ENCODE measurements at places on chromosomes 4 and X.

DNA sequence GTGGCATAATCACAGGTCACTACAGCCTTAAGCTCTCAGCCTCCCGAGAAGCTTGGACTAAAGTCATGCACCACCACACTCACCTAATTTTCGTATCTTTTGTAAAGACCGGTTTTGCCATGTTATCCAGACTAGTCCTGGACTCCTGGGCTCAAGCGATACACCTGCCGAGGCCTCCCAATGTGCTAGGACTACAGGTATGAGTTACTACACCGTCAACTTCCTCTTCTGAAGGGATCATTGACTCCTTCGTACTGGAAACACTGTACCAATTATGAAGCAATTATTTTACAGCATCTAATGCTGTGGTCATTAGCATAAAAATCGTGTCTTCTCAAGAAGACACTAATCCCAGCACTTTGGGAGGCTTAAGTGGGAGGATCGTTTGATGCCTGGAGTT lies 35.2 kb downstream of the PDS5A start:
- no peak for DNase-seq

- no peak for DNase-seq
Observed at GRCh38 chrX:2548711-2549423, 48.1 kb upstream of the DHRSX start.

GRCh38 chr4:4818415-4819212 lies 40.9 kb upstream of the MSX1 start:
- DNase-seq = no peak

DNA sequence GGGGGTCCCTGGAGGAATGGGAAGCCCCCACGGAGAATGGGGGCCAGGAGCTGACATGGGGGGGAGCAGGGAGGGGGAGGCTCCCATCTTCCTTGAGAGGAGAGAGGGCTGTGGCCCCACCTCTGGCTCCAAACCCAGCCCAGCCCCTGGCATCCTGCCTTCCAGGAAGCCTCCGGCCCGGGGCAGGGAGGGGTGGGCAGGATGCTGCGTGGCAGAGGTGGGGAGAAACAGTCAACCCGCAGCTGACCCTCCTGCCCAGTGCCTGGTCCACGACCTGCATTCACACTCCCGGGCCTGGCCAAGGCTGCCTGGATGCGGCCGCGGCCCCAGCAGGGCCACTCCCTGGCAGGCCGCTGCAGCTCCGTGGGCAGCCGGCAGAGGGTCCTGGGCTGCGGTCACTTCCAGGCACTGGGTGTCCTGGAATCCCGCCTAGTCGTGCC lies 39.0 kb downstream of the CPLX1 start:
- DNase-seq = no peak

GRCh38 chr4:11487139-11487538 lies 58.4 kb upstream of the HS3ST1 start:
- no peak for DNase-seq

DNA sequence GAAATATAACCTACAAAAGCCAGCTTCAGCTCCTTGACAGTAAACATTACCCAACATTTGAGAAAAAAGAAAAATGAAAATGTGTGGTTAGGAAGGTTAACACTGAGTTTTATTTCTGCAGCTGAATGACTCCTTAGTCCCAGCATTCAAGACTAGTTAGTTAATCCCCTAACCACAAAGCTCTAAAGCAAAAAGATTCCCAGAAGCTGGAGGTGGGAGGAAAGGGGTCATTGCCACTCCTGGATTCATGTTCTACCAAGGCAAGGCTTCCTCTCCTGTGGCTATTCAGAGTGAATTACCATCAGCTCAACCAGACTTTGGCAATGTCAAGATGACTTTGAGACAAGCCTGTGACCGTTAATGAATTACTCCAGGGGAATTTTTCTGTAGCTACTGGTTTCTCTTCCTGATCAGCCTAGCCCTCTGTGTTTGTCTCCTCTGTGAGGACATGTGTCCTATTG lies 63.6 kb downstream of the HADH start:
- no peak for DNase-seq

DNA sequence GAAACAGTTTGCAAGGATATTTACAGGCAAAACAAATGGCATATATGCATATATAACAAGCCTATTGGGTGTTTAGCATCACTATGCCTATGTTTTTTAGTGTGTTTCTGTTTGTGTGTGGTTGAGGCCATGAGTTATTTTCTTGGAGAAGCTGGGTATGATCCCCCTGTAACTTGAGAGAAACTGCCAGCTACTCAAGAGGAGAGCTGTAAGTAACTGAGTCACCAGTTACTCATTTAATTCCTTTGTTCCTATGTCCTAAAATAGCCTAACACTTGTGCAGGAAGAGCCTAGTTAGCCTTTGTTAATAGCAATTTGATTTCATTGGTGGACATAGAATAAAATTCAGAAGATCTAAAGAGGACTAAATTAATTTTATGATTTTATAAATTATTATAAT lies 79.1 kb downstream of the PWWP3B start:
- no peak for DNase-seq

- no peak for DNase-seq
Observed at GRCh38 chr4:3303565-3303824, 10.7 kb downstream of the RGS12 start.

- DNase-seq = no peak
Observed at GRCh38 chrX:44291468-44292092, 51.9 kb downstream of the EFHC2 start.

DNA sequence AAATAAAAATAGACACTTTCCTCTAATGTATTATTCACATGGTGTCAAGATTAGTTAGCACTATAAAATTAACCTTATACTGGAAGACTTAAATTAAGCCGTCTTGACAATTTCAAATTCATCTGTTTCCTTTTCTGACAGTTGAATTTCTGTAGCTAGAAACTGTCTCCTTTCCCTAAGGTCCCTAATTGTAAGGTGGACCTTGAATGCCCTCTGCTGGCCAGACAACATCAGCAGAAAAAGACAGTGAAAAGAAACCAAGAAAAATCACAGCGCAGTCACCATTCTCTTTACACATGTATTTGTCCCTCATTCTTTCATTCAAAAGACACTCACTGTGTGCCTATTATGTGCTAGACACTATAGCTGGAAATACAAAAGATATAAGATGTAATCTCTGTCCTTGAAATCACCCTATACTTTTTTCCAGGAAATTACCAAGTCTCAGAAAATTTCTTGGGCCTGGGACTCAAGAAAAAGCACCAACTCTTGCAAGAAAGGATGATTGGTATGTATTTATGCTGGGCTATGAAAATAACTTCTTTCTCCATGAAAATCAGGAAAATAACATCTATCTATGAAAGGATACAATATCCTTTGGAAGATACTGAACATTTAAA lies 32.7 kb upstream of the AMBN start:
- DNase-seq = peak; percentile 13

- DNase-seq = no peak
Observed at GRCh38 chr4:114272226-114272625, 292.8 kb upstream of the ARSJ start.

- DNase-seq = no peak
Observed at GRCh38 chr4:183129675-183130074, 30.6 kb downstream of the WWC2 start.

GRCh38 chr4:22428441-22428840 lies 87.4 kb downstream of the ADGRA3 start:
- no peak for DNase-seq

- DNase-seq = no peak
Observed at GRCh38 chr4:140856621-140857062, 100.5 kb upstream of the TBC1D9 start.

DNA sequence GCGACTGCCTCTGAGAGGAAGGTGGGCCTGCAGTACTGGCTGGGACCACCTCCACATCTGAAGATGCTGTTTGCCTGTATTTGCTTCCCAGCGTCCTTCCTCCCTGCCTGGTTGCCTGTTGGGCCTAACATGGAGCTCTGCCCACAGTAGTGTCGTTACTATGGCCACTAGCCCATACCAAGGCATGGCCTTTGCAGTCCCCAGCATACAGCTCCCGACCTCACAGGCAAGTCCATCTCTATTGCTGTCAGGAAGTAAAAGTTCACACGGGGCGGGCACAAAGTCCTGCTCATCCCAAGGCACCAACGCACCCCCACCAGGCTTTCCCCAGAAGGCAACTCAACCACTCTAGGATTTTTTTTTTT lies 71.6 kb downstream of the MAML3 start:
- DNase-seq = no peak

GRCh38 chr4:113409181-113409580 lies 352.4 kb downstream of the CAMK2D start:
- no peak for DNase-seq

DNA sequence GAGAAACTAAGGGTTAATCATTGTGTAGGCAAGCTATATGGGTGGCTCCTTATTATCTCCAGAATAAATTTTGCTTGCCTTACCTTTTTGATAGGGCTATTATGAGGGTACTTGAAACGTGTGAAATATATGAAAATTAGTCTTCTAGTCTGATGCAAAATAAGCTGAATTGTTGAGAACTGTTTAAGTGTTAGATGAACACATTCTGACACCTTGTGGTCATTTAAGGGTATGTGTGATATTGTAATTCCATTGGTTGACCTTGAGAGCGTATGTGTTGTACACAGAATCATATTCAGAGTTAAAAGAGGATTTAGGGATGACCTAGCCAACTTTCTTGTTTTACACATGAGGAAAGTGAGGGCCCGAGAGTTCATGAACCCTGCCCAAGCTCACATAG lies 44.6 kb upstream of the LINC00632 start:
- DNase-seq = no peak

- DNase-seq = no peak
Observed at GRCh38 chr4:123622572-123622971, 226.0 kb downstream of the SPRY1 start.

DNA sequence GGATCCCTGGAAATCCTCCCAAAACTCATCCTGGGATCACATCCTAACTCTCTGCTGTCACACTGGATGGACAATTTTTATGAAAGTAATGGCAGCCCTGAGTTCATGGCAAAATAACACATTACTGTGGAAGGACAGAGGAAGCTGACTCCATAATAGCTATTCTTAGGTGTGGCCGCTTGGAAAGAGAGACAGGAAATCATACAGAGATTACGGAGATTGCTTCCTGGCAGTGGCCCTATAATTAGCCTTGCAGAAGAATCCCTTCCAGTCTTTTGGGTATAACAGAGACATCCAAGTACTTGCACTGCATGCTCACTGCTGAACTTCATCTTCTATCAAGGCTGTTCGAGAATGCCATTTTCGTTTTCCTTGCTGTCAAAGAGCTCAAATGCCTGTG lies 133.1 kb upstream of the VCX start:
- DNase-seq = no peak

DNA sequence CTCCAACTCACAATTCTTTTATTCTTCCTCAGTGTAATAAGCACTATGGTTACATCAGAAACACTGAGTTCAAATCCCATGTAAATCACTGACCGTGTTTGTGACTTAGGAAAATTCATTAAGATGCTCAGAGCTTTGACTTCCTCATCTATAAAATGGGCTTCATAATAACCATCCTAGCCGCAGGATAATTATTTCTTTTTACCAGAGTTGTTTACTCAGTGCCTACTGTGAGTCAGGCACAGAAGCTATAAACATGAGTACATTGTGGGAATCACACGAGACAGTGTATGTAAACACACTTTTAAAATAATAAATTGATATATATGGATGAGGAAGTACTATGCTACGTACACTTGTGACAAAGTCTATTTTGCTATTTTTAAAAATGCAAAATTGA lies 296.3 kb upstream of the TENM3 start:
- DNase-seq = no peak

DNA sequence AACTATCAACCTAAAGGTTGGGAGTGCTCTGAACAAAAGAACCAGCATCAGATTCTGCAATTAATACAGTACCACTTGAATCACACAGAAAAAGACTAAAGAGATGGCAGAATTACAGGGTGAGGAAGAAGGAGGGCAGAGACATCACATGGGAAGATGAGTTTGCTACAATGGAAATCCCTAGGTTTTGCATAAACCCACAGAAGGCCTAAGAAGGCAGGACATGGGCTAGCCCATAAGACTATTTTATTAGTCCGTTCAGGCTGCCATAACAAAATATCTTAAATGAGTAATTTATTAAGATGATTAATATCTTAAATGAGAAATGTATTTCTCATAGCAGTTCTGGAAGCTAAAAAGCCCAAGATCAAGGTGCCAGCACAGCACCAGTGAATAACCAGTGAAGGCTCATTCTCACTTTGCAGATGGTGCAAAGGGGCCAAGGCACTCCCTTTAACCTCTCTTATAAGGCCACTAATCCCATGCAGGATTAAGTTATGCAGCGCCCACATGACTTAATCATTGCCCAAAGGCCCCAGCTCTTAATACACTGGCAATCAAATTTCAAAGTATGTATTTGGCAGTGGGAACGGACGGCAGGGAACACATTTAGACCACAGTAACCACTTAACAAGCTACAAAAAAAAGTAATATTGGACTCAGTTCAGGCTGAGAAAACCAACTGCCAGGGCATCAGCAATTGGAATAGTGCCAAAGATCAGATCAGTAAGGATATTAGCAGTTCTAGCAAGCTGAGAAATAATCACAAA lies 47.6 kb upstream of the NEUROG2 start:
- DNase-seq = no peak

DNA sequence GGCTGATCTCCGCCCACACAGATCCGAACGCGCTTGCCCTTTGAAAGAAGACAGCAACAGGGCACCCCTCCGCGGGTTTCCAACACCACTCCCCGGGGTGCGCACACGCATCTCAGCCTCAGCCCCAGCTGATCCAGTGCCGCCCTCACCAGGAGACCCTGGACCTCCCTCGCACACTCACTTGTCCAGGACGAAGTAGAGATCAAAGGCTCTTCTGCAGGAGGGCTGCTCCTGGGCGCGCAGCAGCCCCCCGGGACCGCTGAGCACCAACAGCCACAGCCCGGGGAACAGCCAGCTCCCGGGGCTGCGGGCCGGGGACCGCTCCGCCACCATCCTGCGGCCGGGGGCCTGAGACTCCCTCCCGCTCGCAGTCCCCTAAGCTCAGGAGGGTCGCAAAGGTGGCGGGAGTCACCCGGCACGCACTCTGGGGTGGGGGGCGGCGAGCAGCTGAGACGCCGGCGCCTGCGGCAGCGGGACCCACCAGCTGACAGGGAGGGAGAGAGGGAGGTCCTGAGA lies 743 bp downstream of the ANTXR2 start:
- peak; percentile 67 for DNase-seq

- no peak for DNase-seq
Observed at GRCh38 chrX:103658681-103659433, 27.6 kb downstream of the MORF4L2 start.

DNA sequence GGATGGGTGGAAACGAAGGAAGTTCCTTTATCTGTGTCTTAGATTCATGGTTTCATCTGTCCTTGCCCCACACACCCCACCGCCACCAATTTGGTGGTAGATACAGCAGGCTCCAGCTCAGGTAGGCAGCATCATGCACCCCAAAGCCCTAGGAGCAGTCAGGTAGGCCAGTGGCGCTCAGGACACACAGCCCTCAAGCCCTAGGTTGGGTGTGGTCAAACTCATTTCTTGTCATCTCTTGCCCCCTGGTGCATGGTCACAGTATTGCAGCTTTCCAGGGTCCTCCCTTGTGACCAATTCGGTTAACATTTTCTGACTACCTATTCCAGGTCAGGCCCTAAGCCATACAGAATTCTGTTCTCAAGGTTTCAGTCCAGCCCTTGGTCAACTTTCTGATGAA lies 14.5 kb upstream of the PRRG3 start:
- peak; percentile 53 for DNase-seq

- no peak for DNase-seq
Observed at GRCh38 chr4:48954314-48954713, 31.8 kb upstream of the CWH43 start.

All from activated naive CD4-positive, alpha-beta T cell treated with Interleukin-2 at 50 U/mL for 16 hours (primary cell).